GM04504 (cell line): ENCODE measurements at places on chromosomes 6 and 20.
A peak's percentile ranks its signal among the peaks of the same experiment; 100 is the strongest.

DNA sequence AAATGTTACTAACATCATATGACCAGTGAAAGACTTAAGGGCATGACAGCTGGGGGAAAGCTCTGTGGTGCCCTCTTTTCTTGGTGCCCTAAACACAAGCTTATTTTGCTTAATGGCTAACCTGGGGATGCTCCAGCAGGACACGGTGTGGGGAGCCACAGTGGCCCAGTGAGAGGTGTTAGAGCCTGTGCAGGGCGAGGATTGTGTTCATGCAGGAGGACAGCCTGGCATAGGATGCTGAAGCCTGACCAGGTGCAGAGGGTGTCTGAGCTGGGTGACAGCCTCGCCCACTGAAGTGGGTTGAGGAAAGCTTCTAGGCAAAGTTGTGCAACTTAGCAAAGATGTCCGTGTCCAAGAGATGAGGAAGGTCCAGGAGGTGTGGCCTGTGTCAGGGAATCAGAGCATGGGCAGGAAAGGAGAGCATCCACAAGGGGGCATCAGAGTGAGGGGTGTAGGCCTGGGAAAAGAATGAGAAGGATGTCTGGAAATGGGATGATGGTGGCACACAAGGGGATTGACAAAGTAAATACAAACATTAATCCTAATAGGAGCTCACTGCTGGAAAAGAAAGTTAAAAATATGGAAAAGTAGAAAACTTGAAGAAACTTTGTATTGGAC is 33.9 kb downstream of the SLC17A4 start:
- peak; percentile 24 for DNase-seq

GRCh38 chr6:87101067-87101466 is 6.2 kb upstream of the CGA start:
- no peak for DNase-seq

DNA sequence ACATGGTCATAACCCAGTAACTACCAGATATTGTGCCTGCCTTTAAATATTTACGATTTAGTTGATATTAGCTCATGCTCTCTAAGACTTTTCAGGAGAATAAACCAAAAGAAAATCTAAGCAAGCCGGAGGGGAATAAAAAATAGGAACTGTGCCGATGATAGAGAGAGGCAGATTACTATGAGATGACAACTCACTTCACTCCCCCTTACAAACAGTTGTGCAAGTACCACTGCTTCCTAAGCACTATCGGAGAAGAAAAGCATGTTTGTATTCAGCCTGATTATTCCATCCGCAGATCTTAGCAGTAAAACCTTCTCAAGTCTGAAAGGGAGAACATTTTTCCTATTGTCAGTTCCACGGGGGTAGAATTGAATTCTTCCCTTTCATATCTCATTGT is 294.4 kb downstream of the KCNQ5 start:
- no peak for DNase-seq

GRCh38 chr6:168355716-168356522 is 36.3 kb upstream of the DACT2 start:
- no peak for DNase-seq

- DNase-seq, result no peak
These were observed 179.4 kb downstream of the NRN1 start for GRCh38 chr6:5827056-5827904.

DNA sequence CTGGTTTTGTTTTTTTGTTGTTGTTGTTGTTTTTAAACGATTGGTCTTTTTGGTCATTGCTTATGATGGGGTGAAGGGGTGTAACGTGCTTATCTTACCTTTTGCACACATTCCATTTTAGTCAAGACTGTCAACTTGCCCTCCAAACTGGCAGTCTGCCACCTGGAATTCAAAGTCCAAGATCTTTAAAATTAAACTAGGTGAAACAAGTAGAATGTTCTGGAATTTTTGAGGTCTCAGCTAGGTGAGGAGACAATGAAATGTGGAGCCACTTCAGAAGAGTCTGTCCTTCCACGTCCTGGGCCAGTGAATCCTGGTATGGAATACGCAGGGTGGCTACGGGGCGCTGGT is 344.6 kb downstream of the ZFAND3 start:
- DNase-seq, result no peak

DNA sequence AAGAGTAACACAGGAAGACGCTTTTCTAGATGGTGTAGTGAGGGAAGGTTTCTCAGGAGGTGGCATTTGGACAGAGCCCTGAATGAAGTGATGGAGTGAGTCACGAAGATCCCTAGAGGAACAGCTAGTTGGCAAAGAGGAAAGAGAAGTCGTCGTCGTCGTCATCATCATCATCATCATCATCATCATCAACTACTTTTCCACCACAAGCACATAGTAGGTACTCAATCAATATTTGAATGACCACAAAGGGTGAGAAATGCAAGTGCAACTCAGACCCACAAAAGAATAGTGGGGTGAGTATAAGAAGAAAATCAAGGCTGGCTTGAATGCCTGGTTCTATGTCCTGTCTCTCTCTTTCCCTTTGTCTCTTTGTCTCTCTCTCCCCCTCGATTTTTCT is 28.3 kb upstream of the OCSTAMP start:
- DNase-seq, result no peak

GRCh38 chr6:41548098-41548840 is 2.1 kb downstream of the FOXP4 start:
- no peak for DNase-seq

DNA sequence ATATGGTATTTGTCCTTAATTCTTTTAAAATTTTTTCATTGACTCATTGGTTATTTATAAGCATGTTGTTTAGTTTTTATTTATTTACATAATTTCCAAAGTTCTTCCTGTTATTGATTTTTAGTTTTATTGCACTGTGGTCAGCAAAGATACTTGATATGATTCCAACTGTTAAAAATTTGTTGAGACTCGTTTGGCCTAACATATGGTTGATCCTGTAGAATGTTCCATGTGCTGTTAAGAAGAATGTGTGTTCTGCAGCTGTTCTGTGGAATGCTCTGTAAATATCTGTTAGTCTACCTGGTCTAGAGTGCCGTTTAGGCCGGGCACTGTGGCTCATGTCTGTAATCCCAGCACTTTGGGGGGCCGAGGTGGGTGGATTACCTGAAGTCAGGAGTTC is 197.7 kb downstream of the CD109 start:
- DNase-seq, result no peak

GRCh38 chr20:56769921-56770600 is 141.0 kb downstream of the TFAP2C start:
- no peak for DNase-seq

GRCh38 chr6:26267083-26267589 is 97.9 kb upstream of the BTN3A2 start:
- DNase-seq, result no peak

DNA sequence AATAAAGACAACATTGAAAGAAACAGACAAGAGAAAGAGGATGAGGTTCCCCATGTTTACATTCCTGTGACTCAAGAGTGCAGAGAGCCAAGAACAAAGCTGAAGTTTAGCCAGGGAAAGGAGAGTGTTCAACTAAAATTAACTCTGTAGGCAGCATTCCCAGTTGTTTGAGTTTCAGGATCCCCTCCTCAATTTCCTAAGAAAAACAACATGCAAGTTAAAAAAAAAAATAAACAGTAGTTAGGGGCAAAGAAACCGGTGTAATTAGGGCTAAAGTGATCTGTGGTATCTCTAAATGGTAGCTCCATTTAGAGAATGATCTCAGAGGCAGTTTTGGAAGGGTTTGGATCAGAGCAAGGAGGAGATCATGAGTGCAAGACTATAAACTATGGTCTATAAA is 30.9 kb upstream of the RAB23 start:
- peak; percentile 40 for DNase-seq
